Activated CD8-positive, alpha-beta memory T cell treated with anti-CD3 and anti-CD28 coated beads for 48 hours (primary cell): ENCODE measurements at places on chromosomes 4 and X.

DNA sequence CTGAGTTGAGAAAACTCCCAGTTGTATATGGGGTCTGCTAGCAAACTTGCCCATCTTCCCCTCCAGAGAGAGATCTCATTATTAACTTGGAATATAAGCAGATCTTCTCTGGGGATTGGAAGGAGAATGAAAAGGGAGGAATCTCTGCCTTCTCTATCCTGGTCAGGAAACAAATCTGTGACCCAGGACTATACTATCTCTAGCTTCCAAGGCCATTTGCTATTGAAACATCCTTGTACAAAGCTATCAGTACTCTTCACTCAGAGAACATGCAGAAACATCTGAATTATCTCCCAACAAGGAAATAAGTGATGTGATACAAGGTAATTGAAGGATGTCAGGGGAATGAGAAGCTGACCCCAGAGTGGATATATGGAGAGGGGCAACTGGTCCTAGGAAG is 183.8 kb downstream of the FRMPD4 start:
- no peak for DNase-seq

GRCh38 chr4:24630937-24631336 is 46.6 kb upstream of the DHX15 start:
- no peak for DNase-seq

GRCh38 chr4:25775166-25775565 is 87.6 kb downstream of the SEL1L3 start:
- DNase-seq, result no peak

DNA sequence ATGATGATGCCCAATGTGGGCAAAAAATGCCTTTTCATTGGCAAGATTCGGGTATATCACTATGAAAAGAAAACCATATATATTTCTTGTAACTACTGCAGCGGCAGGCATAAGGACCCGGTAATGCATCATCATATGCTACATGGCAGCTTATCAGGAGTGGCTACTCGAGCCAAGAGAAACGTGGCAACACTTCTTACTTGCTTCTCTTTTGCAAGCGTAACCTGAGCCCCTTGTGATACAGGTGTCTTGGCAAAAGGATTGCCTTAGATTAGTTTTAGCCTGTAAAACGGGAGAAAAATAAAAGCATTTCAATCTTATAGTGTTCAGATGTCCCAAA is 280.3 kb downstream of the SPRY1 start:
- no peak for DNase-seq

- DNase-seq, result no peak
Measured at GRCh38 chrX:120251471-120252011, 929 bp downstream of the ZBTB33 start.

GRCh38 chrX:66042307-66043077 is 2.6 kb upstream of the VSIG4 start:
- DNase-seq, result no peak

DNA sequence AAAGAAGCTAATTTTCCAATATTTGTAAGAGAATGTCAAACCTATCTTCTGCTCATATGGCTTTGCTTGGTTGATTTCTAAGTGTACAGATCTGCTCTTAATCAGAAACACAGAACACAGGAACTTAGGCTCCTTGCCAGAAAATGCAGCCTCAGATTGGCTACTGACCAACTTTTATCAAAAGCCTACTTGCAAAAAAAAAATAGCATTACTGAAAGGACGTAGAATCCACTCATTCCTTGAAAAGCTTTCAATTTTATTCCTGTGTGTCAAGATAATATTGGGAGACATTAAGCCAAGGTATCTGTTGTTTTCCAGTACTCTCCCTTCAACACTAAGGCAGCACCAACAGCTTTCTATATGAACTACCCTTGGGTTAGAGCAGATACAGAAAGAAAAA is 127.6 kb upstream of the INTU start:
- DNase-seq, result no peak

DNA sequence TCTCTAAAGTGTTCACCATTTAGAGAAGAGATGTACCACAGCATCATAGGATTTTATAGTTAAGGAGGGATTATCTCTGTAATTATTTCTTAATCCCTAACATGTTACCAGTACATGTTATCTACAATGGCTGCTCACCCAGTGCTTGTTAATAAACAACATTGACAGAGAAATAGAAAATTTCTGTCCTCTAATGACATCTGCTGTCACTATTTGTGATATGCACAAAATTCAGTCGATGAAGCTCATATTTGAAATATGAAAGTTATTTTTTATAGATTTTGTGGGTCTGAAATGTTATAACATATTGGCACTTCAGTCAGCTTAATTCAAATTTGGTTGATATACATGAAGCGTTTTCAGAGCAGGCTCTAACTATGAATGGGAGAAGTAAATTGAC is 48.8 kb upstream of the GRXCR1 start:
- no peak for DNase-seq

DNA sequence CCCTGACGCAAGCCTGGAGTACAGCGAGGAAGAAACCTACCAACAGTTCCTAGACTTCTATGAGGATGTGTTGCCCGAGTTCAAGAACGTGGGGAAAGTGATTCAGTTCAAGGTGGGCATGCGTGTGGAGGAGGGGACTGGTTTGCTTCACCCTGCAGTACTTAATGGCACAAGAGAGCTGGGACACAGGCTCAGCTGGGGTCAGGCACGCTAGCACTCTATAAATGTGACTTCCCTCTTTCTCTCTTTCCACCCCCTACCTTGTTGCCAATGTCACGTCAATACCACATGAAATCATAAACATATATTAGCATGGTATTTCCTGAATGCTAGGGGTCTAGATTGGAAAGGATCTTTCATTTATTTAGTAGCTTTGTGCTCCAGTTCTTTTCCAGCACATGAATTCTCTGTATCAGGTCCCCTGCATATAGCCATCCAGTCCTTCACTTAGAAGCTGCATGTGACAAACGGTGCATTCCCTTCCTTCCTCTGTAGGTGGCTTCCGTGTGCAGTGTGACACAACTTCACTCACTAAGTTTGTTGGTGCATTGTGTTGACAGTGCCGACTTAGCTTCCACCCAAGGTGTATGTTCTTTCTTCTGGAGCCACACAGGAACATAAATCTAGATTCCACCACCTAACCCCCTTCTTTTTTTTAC is 25.6 kb downstream of the ZRSR2 start:
- no peak for DNase-seq

GRCh38 chrX:42597481-42597880 is 180.5 kb downstream of the PPP1R2C start:
- DNase-seq, result no peak

DNA sequence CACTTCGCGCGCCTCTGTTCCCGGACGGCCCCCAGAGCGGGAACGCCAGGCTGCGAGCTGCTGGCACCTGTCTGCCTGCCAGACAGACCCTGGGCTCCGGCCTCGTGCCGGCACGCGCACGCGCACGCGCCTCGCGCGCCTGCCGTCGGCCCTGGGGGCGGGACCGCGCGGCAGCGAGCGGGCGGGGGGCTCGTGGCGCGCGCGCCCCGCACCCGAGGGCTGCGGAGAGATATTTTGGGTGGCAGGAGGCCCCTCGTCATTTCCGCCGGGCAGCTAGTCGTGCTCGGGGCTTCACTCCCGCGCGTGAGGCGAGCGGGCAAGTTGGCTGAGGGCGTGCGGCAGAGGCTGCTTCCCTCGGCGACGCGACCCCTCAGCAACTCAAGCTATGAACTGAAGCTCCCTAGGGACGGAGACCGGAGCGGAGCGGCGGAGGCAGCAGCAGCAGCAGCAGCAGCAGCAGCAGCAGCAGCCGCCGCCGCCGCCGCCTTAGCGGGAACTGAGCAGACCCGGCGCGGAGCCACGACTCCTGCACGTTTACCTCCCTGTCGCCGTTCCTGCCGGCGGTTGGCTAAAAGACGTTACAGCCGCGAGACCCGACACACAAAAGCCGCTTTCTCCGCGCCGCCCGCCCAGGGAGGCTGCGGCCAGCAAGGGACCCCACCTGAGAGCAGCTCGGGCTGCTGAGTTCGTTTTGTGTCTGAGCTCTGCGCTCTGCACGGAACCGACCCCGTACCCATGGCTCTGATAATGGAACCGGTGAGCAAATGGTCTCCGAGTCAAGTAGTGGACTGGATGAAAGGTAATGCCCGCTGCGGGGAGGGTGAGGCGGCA is at the start of gene CNKSR2:
CNKSR2 (plus strand) TSS at position 256 of the 831 bp plus-strand sequence; CDS start at position 736, 480 bp downstream.
- DNase-seq, result peak; percentile 26

GRCh38 chr4:38330321-38330720 is 333.7 kb upstream of the KLF3 start:
- DNase-seq, result no peak

- DNase-seq, result peak; percentile 10
Measured at GRCh38 chr4:183098723-183099536, at the start of gene WWC2. WWC2 (plus strand) TSS chr4:183099257; CDS start chr4:183099492, 235 bp downstream.

DNA sequence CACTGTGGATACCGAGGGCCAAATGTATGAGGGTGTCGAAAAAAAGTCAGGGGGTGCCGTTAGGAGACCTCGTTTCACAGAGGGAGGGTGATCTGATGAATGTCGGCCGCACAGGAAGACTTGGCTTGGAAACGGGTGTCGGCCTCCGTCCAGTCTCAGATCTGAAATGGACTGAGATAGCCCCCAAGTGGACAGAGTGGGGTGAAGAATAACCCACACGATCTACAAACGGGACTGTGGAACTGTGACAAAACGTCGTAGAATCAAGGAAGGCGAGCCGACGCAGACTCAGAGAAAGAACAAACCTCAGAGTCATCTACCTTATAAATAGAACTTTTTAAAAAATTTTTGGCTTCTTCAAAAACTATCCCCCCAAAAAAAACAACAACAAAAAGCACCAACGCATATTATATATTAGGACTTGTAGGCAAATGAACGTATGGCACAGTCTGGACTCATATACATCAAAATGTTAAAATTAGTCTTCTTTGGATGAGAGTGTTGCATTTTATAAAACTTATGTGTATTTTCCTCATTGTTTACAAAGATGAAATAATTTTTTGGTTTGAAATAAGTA is 63.8 kb upstream of the IRF2 start:
- DNase-seq, result no peak

DNA sequence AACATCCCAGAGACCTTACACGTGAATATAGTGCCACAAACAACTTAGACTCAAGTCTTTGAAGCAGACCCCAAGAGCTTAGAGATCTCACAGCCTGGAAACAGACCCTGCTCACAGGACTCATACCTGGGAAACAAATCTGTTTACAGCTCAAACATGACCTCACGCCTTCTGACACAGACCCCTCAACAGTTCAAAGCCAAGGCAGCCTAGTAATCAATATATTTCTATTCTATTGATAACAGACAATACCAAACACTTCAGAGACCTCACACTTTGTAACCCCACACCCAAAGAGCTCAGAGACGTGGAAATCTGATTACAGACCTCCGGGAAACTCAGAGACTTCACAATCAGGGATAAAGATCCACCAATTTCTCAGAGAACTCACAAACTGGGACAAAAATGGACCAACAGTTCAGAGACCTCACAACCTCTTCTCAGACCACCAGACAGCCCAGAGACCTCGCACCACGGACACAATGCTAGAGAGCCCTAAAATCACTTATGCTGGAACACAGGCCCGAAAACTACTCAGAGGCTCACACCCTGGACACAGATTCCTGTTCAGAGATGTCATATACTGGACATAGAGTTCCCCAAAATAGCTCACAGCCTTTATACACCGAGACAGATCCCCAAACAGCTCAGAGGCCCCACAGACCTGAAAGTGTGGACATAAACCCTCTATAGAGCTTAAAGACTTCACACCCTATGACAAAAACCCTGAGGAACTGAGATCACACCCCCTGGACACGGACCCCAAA is 14.8 kb downstream of the SUV39H1 start:
- no peak for DNase-seq

GRCh38 chrX:110955706-110956105 is 140.3 kb upstream of the PAK3 start:
- no peak for DNase-seq

GRCh38 chr4:16092682-16093319 is 9.0 kb upstream of the PROM1 start:
- no peak for DNase-seq

- DNase-seq, result no peak
Measured at GRCh38 chrX:45749375-45749774, 548.7 kb upstream of the DIPK2B start.

DNA sequence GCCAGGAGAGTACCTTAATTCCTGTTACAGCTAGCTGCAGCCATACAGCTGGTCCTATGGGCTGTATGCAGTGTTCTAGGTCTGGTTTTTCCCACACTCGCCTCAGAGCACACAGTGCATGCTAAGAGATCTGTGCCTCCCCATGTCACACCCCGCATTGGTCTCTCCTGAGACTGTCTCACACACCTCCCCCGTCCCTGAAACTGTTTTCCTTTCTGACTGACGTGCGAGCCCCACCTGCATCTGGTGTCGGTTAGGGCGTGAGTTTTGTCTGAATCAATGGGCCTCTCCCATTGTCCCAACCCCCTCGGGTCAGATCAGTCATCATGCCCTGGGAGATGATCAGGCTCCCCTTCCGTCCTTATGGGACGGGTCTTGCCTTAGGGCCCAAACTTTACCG is 3.4 kb upstream of the UGT8 start:
- DNase-seq, result no peak

GRCh38 chr4:57163530-57164459 is 53.6 kb upstream of the IGFBP7 start:
- peak; percentile 36 for DNase-seq

- DNase-seq, result no peak
Measured at GRCh38 chrX:18537524-18537923, 112.1 kb downstream of the CDKL5 start.

GRCh38 chr4:16217300-16218051 is 8.8 kb downstream of the TAPT1 start:
- no peak for DNase-seq

- DNase-seq, result no peak
Measured at GRCh38 chrX:136872091-136872700, 8.3 kb downstream of the RBMX start.

DNA sequence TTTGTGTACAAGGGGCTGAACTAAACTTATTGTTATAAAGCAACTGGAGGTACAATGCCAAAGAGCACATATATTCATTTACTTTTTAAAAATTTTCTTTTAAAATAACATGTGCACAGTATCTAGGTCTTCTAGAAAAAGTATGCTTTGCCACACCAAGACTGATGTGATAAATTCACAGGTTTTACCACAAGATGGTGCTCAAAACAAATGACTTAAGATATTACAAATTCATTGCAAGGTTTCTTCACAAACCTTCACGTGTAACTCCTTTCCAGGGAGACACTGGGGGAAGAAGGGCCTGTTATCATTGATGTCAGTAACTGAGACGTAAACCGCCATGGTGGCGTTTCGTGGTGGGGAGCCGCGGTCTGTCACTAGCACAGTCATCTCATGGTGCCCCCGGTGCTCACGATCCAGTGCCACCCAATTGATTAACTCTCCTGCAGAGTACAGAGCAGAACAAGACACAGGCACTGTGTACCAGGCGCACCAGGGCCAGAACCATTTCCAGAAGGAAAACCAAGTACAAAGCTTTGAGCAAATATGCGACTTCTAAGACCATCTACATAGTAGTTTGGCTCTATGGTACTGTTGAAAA is 162.2 kb downstream of the DCHS2 start:
- DNase-seq, result no peak
